ENCODE measurements at places on chromosomes 2 and 18.

- DNase-seq = no peak
Observed at GRCh38 chr2:35931626-35932025, 424.0 kb upstream of the CRIM1 start.

- no peak for DNase-seq
Observed at GRCh38 chr2:222569826-222570225, 86.1 kb downstream of the FARSB start.

DNA sequence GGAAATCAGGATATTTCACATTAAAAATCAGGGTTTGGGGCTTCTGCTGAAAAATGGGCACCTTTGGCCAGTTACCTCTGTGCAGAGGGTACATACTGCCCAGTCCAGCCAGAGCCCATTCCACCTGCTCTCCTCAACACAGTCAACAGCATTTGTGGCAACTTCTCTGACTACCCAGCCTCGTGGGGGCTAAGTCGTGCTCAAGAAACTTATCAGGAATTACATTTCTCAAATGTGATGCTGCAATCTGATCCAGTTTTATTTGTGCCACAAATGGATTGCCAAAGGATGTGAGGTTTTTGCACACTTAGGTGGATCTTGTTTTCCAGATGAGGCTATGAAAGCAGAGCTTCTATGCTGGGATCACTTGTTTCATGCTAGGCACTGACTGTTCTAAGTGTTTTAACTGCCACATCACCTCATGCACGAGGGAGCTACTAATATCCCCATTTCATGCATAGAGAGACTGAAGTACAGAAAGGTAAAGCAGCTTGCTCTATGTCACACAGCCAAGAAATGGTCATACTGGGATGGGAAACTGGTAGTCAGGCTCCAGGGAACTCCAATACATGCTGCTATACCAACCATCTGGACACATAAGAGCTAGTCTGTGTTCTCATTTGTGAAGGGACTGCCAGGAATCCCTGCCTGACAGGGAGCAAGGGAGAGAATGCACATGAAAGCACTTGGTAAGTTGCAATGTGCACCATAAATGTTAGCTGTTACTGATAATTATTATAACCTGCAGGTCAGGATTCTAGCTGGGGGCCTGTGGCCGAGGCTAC lies 89.0 kb upstream of the HK2 start:
- no peak for DNase-seq

DNA sequence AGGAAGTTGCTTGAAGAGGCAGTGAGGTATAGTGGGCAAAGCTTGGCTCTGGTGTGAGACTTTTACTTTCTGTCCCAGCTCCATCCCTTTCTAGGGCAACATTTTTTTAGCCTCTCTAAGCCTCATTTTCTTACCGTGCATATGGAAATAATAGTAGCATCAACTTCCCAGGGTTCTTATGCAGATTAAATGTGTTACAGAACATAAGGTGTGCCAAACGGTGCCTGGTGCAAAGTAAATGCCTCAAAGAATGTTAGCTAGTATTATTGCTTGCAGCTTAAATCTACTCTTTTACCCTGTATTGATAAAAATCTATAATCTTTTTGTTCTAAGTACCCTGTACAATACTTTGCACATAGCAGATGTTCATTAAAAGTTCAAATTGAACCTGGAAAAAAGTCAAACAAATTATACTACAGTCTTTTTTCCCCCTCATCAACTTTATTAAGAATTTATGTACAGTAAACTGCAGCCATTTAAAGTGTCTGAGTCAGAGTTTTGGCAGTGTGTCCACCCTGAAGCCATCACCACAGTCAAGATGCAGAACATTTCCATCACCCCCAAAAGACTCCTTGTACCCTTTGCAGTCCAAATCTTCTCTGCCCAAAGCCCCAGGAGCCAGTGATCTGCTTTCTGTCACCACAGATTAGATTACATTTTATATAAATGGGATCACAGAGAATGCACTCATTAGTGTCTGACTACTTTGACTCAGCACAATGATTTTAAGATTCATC lies 10.6 kb downstream of the MAPRE2 start:
- no peak for DNase-seq

- DNase-seq = no peak
Observed at GRCh38 chr18:62407660-62408059, 82.5 kb downstream of the TNFRSF11A start.

- DNase-seq = no peak
Observed at GRCh38 chr2:179893616-179894015, 32.2 kb upstream of the ZNF385B start.

DNA sequence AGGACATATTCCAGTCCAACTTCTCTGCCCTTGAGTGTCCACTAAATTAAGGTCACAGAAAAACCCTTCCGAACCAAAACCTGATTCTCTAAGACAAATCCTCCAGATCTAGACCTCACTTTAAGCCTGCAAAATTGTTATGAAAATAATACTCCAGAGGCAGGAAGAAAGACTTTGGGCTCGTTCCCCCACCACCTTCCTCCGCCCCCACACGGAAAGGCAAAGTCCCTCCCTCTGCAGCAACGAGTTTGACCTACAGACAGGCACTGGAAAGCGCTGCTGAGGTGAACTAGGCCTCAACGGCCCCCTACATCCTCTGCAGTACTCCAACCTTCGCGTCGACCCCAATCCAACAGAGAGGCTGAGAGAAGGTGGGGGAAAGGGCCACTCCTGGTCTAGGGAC lies 808 bp downstream of the ATP5MC3 start:
- no peak for DNase-seq

DNA sequence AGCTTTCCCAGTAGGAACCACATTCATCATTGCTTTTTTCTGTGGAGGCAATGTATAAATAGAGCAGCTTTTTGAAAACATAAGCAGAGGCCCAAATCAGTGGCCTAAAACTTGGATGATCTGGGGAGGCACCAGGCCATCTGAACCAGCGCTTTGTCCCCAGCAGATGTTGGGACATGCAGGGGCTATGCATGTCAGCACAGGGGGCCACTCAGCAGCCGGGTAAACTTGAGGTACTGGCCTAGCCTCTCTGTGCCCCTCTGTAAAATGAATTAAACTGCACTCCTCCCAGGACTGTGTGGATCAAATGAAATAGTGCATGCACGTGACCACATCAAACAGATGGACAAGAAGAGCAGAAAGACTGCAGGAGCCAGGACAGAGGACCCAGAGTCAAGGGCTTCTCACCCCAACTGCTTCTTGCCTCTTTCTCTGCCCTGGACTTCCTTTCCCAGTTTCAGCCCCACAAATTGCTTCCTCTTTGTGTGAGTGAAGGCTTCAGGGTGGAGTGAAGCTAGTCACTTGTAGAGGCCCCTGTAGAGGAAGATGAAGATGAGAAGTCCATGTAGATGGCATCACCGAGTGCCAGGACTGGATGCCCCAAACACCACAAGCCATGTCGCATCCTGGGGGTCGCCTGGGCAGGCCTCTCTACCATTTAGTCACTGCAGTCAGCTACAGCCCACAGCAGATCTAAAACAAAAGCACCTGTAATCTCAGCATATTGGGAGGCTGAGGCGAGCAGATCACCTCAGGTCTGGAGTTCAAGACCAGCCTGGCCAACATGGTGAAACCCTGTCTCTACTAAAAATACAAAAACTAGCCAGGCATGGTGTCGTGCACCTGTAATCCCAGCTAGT lies 53.2 kb downstream of the IMPA2 start:
- no peak for DNase-seq

- DNase-seq = no peak
Observed at GRCh38 chr2:239103125-239104098, 255.5 kb downstream of the TWIST2 start.

- DNase-seq = no peak
Observed at GRCh38 chr2:145411493-145411892, 891.6 kb upstream of the ZEB2 start.

GRCh38 chr2:236507393-236508085 lies 62.1 kb upstream of the ACKR3 start:
- DNase-seq = no peak

GRCh38 chr2:159650574-159650973 lies 34.2 kb upstream of the BAZ2B start:
- DNase-seq = no peak

Measured in GOT3 (cell line).